NCI-H1048 (cell line): ENCODE measurements at places on chromosomes 11 and 22.

DNA sequence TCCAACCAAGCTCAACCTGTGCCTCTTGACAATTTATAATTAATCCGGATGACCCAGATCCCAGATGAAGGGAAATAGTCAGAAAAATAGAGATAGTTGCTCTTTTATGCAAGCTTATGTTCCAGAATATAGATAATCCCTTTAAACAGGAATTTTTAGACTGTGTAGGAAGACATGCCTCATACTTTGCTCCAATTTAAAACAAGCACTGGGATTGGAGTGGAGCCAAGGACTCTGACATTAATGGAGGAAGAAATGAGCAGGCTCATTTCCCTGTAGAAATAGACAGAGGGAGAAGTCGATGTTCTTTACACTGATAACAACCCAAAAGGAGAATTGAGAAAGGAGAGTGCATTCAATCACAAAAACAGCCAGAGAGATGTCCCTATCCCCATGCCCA lies 70.1 kb upstream of the LRRC55 start:
- DNase-seq = no peak

DNA sequence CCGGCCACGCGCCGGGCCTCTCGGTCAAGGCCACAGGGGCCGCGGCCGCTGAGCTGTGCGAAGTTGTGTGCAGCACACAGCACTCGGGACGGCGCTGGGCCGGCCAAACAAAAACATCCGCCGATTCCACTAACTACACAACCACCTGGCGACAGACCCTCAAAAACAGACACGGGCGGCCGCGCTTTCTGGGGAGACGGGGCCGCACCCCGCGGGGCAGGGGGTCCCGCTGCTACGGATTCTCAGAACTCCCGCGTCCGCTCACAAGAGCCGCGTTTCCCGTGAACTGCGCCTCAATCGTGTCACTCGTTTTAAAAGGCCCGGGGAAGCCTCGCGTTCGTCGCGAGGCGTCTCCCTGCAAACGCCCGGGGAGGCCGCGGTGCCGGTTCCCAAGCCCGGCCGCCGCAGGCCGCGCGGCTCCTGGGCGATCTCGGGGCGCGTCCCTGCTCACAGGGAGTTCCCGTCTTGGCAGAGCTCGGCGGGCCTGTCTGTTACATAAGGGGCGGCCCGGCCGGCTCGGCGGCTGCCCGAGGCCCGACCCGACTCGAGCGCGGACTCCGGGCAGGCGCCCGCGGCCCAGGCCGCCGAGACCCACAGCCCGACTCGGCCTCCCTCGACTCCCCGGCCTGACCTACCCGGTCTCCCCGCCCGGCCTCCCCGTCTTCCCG lies 936 bp downstream of the BRD1 start:
- no peak for DNase-seq

DNA sequence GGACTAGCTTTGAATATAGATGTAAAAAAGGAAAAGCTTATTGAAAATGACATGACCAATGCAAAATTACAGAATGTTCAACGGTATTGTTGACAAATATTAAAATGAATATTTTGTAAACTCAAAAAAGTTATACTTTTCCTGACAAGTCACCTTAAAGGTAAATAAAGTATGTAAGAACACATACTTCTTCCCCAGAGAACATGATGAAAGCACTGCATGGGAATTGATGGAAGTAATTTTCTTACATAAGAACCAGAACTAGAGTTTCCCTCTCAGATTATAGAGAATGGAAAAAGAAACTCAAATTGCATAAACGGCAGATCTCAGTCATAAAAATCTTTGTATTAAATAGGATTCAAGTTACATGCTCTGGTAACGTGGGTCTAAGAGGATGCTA lies at the start of gene OR4P4:
OR4P4 (plus strand) TSS at position 301 of the 400 bp plus-strand sequence.
- no peak for DNase-seq

GRCh38 chr11:63929616-63930015 lies 9.2 kb upstream of the NAA40 start:
- no peak for DNase-seq

DNA sequence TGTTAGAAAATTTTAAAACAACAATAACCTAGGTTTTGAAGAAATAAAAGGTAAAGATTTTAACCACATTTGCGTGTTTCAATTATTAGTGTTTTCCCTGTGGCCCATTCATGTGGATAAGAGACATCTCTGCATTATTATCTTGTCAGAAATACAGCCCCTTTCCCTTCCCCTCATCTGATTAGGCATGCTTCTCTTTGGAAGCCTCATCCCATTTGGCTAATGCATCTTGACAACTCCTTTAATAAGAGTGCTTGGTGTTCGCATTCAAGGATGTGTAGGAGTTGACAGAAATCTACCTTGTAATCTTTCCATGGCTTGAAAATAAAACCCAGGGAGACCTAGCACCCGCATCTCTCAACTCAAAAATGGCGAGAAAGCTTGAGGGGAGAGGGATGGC lies 635.5 kb downstream of the NTM start:
- DNase-seq = no peak
